ENCODE measurements at places on chromosomes 1 and 21.

DNA sequence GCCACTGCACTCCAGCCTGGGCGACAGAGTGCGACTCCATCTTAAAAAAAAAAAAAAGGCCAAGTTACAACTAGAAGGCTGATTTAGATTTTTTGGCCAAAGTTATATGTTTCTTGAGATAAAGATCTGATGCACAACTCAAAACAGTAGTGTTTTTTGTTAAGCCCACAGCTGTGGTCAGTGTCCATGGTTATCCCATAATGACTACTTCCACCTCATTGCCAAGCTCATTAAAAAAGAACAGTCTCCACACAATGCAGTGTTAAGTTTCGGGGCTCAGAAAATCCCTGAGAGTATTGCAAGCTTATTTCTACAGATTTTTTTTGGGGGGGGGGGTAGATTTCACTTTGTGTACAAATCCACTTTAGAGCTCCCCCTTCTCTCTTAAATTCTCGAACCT is 120.5 kb downstream of the RUNX1 start:
- no peak for DNase-seq

DNA sequence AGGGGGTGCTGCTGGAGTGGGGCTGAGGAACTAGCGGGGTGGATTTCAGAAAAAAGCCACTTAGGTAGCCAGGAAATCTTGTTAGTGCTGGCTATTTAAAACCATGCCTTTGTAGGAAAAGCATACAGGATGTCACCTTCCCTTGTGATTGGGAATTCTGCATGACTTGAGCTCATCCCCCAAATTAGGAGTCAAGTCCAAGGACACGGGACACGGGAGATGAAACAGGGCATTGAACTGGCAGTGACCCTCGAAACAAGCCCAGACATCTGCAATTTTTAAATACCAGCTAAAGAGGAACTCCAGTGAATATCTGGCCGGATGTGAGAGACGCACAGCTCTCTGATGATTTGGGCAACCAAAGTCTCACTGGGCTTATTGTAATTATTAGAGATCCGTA is 32.8 kb downstream of the C2CD2 start:
- no peak for DNase-seq

- no peak for DNase-seq
Measured at GRCh38 chr1:167808690-167809089, 86.9 kb downstream of the MPZL1 start.

DNA sequence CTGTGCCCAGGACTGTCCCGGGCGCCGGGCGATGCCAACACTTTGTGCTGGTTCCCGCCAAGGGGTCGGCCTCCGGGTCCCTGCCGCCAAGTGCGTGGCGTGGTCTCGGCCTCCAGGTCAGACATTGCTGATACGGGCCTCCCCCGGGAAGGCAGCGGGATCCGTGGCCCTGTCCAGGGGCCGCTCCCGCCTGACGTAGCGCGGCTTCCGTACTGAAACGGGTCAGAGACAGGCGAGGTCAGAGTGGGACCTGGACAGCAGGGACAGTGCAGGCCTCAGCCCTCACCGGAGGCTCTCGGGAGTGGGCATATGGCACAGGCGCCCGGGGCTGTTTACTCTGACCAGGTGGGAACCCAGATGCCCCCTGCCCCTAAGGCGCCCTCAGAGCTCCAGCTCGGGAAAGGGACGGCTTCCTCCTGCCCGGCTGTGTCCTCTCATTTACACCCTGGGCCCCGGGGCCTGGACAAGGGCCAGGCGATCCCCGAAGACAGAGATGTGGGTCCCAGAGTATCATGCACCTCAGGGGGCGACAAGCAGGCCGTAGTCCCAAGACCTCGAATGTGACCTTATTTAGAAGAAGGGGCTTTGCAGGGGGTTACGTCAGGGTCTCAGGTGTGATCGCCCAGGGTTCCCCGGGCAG is 8.8 kb upstream of the RNF223 start:
- DNase-seq = no peak

GRCh38 chr1:164912290-164912689 is 353.3 kb downstream of the PBX1 start:
- no peak for DNase-seq

DNA sequence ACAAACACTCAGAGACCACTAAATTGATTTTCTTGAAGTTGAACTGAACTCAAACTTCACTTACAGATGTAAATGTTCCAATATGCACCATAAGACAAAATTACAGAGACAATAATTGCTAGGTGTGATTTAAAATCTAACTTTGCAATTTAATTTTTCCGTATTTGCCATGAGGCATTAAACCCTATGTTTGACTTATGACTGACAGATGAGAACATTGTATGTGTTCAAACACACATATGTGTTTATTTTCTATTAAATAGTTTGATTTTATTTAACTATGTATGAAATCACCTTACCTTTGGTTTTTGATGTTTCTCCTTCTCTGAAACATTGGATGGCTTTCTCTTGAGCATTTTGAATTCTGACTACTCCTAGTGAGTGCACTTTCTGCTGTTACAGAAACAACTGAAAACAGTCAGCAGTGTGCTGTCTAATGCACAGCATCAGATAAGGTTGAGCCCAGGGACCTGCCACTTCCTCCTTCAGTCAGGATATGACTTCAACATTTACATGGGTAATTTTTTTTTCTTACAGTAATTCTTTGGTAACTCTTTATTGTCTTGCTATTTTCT is at the start of gene SAMSN1:
SAMSN1 (minus strand) TSS at position 410 of the 575 bp plus-strand sequence; CDS start at position 356, 54 bp downstream.
- peak; percentile 30 for DNase-seq

DNA sequence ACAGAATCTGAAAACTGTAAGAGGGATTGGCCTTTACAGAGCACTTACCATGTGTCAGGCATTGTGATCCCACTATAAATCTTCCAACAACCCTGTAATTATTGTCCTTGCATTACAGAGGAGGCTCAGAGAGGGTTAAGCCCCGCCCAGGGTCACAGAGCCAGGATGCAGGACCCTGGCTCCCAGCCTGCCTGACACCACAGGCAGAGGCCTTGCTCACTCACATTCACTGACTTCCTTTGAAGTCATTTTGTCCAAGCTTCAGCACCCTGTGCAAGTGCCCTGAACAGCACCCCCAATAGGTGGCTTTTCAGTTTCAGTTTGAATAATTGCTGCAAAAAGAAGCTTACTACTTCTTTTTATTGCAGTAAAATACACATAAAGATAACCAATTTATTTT is 256.8 kb upstream of the NFIA start:
- DNase-seq = no peak

DNA sequence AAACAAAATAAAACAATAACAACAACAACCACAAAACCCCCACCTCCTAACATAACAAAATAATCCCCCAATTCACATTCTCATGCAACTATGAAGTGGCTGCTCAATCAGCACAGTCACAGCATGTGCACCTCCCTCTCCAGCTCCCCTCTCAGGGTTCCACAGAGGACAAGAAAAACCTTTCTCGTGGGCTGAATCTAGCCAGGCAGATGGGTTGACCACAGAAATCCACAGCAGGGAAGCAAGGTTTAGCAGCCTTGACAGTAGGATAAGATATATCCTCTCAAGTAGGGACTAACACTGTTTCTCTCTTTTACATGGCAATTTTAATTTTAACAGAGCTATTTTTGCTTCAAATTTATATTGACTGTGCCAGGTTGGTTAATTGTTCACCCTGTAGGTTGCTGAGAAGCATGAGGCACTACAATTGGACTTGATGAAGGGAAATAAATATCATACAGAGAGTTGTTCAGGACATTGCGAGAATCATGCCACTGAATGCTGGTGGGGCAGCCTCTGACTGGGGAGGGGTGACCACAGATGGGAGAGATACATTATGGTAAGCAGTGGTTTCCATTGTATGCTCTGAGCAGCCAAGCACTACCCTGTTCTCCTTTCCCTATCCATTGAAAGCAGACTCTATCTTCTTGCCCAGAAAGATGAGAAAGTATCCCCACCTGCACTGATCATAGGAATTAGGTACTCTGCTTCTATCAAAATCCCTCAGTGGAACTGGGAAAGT is 535.1 kb downstream of the DPYD start:
- no peak for DNase-seq

GRCh38 chr1:30986755-30987154 is 78.2 kb upstream of the SDC3 start:
- DNase-seq = no peak

GRCh38 chr1:224321706-224322105 is 8.3 kb downstream of the NVL start:
- no peak for DNase-seq

- DNase-seq = no peak
Measured at GRCh38 chr1:164635803-164636731, 77.1 kb downstream of the PBX1 start.

- DNase-seq = no peak
Measured at GRCh38 chr1:232704694-232705680, 75.1 kb upstream of the SIPA1L2 start.

- DNase-seq = peak; percentile 73
Measured at GRCh38 chr1:226662642-226663326, 76.3 kb downstream of the ITPKB start.

DNA sequence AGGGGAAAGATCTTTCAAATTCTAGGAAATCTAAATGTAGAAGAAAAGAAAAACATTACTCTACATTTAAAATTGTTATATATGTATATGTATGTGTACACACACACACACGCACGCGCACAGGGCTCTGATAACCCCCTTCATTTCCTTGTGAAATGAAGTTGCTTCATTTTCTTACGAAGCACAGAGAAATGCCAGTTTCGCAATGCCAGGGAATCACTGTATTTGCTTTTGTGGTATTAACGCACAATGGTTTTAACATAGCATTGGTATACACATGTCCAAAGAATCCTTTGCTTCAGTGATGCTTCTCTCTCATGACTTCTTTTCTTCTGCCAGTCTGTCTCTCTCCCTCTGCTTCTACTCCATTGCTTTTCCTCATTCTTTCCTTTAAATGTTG is 8.4 kb upstream of the DDAH1 start:
- DNase-seq = no peak

DNA sequence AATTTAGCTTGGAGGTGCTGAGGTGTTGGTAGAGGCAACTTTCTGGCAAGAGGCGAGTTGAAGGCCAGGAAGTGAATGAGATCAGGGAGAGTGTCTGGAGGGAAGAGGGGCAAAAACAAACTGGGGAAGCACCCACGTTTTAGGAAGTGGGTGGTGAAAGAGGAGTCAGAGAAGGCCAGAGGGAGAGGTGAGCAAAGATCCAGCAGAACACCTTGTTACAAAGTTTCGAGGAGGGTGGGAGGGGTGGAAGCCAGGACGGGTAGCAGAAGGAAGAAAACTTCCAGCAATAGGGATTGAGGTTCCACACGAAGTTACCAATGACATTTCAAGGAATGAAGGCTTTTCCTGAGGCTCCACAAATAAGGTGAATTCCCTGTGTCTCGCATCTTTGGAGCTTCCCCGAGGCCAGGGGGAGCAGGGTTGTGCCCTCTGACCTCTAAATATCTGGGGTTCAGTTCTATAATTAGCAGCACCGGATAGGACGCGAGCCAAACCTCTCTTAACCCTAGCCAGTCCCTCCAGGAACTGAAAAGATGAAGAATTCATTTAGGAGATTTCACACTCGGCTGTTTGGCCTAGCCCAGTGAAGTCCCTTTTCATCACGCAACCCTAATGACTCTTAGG is 578 bp upstream of the SESN2 start:
- DNase-seq = no peak

Measured in stimulated activated CD8-positive, alpha-beta memory T cell treated with anti-CD3 and anti-CD28 coated beads, Interleukin-7, amount 100 ng/mL, for 1 hour (primary cell).